ENCODE measurements at places on chromosomes 4 and X.

DNA sequence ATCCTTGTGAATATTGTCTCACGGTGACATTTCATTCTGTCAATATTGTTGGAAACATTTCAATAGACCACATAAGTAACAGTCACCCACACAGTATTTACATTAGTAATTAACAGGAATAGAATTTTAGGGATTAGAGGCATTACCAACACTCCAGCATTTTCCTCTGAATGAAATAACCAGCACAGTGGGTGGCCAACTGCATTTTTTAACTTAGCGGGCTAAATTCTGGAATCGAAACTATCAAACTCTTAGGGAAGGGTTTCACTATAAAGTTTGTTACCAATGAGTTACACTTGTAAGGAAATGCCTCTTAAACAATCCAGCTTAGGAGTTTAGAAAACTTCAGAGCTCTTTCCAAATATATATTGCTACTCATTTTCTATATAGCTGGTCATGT, 403.0 kb downstream of the ADGRL3 start:
- DNase-seq: no peak

DNA sequence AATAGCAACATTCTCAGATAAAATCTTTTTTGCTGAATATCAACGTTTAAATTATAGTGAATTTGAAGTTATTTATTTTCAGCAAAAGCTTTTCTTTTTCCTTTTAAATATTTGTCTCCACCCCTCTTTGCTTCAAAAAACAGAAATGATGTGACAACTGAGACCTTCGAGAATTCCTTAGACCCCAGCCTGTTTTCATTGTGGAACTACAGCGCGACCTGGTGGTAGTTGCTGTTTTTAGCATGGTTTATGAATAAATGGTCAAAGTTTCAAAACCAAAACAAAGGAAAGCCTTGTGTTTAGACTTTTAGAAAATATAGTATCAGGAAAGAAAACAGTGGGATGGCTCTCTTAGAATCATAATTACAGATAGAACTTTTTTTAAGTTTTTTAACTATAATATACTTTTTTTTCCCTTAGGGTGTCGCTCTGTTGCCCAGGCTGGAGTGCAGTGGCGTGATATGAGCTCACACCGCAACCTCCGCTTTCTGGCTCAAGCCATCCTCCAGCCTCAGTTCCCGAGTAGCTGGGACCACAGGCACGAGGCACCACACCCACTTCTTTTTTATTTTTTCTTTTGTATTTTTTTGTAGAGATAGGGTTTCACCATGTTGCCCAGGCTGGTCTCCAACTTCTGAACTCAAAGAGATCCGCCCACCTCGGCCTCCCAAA, 26.8 kb upstream of the TMEM184C start:
- DNase-seq: peak; percentile 89

GRCh38 chr4:56840559-56840958, 19.1 kb upstream of the SPINK2 start:
- no peak for DNase-seq

DNA sequence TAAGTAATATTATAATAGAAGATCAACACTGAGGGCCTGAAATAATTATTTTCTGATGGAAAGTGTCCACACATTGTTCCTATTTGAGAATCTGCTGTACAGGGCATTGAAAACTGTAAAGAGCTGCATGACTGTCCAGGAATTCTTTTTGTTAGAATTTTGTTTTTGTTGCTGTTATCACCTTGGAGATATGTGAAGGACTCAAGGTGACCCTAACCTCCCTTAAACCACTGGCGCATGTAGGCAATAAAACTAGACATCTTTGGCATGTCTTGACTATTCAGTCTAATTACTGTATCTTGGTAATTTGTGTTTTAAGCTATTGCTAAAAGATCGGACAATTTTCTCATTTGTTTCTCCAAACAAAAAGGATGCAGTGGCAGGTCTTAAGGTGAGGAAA, 55.5 kb upstream of the SMIM10 start:
- DNase-seq: no peak

DNA sequence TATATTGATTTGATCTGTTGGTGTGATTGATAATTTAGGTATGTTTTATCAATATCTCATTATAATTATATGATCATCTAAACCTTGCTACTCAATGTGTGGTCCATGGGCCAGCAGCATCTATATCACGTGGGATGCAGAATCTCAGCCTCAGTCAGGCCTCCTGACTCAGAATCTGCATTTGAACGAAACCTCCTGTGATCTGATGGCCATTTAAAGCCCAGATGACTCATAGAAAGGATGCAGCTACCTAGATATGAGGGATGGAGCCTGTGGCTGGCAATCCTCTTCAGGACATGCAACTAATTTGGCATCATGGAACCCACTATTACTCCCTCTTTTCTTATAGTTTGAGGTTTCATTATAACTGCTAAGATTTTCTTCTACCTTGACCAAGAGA, 11.3 kb upstream of the CHRNA9 start:
- DNase-seq: no peak
